ENCODE measurements at places on chromosomes 7 and 10.

- DNase-seq: no peak
Observed at GRCh38 chr10:52474265-52474664, 160.2 kb downstream of the DKK1 start.

DNA sequence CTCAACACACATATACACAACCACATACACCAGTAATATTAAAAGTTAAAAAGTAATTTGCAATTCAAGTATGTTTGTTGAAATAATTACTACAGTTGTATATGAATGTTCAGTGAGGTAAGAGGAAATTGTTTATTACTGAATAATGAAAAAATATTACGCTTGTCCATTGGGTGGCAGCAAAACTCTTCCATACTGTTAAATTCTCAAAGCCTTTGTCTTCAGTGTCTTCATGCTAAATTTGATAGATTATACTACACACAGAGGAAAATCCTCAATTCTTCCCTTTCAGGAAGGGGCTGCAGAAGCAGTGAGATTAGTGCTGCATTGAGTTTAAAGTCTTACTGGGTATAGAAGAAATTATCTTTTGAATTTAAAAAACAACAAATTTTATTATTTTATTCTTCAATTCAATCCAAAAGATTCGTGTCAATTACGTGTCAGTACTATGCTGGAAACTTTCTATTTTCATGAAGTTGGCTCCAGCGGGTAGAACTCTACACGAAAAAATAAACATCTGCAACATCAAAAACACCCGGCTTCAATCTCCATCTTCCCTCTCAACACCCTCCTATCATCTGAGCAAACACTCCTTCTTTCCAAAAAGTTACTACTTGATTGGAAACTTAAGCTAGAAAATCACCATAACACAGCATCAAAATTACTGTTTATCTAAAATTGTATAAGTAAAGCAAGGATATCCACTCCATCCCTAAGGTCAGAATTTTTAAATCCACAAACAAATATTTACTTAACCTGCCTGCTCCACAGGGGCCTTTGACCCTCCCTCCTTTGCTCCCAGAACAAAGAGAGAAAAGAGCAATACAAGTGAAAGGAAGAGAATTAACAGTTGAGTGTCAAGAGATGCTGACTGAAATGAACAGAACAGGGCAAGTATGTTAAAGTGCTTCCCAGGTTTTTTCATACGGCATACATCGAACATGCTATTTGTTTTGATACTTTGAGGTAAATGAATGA, 37.0 kb upstream of the TES start:
- peak; percentile 64 for DNase-seq

DNA sequence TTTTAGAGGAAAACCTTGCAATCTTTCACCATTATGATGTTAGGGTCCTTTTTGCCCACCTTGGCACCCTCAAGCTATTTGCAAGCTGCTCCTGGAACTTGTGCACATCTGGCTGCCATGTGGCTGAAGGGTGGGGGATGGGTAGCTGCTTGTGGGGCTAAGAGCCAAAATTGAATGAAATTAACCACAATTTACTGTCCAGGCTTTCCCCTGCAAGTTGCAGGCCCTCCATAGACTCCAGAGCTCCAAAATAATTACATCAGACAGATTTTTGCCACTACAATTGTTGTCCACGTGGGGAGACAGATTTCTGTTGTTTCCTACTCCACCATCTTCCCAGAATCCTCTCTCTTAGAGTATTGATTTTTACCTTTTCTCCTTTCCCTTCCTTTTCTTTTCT, 19.1 kb downstream of the PI4K2A start:
- peak; percentile 82 for DNase-seq

DNA sequence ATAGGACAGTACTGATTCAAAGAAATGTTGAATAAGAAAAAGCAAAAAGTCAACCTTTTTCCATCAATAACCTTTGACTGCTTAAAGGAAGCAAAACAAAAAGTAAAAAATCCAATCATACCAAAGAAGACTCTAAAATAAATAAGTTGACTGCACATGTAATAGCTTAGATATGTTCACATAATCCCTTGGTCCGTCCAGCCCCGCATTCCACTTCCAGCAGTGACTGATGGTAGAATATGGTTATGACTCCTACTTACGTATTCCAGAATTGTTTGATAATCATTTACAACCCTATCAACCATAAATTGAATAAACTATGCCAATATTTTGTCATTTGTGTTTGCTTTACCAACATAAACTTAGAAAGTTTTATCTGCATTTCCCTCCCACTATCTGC, 77.9 kb downstream of the CTNNA3 start:
- peak; percentile 58 for DNase-seq

DNA sequence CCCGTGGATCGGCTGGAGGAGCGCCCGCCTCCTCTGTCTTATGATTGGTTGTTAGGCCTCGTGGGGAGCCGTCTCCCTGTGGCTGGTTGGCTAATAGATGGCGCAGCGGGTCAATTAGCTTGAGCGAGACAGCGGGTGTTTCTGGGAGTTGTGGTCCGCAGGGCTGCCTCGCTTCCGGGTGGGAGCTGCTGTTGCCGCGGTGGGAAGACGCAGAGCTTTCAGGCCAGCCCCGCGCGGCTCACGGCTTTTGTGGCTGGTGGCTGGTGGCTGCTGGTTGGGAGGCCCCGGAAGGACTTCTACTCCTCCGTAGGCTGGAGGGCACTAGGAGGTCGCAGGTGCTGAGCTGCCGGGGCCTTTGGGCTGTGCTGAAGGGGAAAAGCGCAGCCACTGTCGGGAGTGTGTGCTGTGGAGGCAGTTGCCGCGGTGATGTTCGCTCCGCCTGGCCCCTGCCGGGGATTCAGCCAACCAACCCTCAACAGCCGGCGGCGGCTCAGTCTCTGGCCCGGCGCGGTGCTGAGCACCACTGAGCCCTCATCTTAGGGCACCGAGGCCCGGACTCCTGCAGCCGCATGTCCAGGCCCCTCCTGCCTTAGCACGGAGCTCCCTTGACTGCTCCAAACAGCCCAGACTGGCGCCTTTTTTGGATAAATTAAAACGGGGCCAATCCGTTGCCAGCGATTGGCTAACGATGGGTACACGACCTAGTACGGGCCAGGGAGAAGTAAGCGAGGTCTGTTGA, 652 bp upstream of the C10orf143 start:
- peak; percentile 98 for DNase-seq

- no peak for DNase-seq
Observed at GRCh38 chr7:105990141-105990540, 27.1 kb downstream of the CDHR3 start.

DNA sequence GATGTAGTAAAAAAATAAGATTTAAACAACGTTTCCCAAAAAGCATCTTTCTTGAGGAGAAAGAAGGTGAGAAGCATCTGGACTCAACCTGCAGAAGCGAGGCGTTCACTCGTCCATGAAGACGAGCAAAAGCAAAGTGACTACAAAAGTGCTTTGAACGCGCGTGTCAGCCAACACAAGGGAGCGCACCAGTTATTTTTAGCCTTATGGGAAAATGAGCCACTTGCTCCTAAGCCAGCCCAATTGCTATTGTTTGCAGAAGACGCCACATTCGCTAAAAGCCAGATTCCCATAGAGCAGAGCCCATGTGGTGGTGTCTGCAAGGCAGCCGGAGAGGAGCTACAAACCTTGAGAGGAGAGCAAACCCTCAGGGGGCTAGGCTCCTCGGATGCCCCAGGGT, 122.5 kb downstream of the FAM53B start:
- DNase-seq: no peak

DNA sequence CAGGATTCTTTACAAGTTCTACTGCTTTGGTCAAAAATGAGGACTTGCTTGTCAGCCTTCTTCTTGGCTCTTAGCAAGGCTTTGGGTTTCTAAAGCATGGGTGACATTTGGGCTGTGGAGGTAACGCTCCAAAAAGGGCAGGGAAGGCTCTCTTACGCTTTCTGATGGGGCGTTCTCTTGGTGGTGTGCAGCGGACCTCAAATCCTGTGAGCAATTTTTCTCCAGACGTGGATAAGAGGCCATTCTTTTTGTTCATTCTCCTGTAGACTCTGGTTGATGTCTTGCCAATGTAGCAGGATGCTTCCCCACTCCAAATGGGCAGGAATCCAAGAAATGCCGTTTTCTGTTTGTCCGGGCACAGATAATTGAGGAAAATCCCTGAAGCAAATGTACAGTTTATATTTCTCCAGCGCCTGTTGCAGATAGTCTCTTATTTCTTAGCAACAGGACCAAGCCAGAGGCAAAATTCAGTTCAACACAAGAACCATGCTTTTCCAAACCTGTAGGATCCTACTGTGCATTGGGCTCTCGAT, 138.4 kb upstream of the NFE2L3 start:
- DNase-seq: no peak

DNA sequence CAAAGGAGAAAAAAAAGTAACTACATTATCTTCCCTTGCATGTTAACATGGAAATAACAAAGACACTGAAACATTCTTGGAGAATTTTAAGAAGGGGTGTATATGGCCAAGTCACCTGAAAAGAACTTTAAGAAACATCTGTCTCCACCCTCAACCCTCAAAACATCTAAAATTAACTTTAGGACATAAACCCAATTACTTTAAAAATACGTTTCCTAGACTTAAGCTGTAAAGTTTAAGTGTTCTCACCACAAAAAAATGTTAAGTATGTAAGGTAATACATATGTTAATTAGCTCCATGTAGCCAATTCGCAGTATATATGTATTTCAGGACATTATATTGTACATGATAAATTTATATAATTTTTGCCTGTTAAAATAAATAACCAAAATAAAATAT, 71.1 kb upstream of the GLCCI1 start:
- peak; percentile 10 for DNase-seq

DNA sequence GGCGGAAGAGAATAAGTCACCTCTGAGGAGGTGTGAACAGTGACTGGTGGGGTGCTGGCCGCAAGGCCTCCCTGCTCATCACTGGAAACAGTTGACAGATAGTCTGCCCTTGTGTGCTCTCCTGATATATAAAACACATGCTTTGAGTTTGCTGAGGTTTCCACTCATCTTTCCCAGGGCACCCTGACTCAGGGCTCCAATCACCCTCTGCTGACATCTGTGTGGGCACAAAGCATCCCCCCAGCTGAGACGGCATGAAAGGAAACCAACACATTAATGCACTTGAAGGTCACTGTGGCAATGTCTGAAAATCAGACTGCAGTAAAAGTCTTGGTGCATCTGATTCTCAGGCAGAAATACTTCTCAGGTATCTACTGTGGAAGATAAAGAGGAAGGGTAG, 49.8 kb downstream of the EPDR1 start:
- no peak for DNase-seq

DNA sequence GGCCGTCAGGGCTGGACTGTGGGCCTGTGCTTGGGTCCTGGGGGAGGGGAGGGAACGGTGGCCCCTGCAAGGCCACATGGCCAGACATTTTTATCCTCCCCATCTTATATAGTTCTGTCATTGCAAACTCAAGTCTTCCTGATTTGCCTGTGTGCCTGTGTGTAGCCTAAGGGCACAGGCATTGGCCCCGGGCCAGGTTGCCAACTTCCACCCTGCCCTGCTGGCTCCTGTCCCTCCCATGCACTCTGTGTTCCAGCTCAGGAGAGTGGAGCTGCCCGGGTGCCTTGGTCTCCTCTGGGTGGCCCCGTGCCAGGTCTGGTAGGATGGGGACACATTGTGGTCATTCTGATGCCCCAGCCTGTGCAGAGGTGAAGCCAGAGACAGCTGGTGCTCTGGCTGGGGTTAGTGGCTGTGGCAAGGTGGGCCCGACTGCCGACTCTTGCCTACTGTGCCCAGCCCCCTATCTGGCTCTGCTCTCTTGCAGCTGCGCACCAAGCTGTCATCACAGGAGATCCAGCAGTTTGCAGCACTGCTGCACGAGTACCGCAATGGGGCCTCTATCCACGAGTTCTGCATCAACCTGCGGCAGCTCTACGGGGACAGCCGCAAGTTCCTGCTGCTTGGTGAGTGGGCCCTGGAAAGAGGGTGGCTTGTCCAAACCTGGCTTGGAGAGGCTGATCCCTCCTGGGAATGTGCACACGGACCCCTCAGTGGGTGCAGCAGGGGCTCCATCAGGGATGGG, 14.8 kb downstream of the NACAD start:
- no peak for DNase-seq

DNA sequence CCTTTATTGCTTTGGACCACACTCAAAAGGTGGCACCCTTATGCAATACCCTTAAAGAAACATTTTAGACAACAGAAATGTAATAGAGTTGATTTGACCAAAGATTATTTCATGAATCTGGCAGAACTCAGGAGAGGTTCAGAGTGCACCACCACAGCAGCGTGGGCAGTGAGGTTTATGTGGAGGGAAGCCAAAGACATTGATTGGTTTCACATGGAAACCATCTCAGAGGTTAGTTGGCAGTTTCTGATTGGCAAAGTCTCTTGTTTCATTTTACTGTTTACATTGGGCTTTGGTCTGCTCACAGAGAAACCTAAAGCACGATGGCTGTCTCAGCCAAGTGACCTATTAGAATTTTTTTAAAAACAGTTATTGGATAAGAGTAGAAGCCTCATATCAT, 101.3 kb downstream of the SDHAF3 start:
- no peak for DNase-seq

- peak; percentile 96 for DNase-seq
Observed at GRCh38 chr10:112811741-112812551, 138.1 kb upstream of the TCF7L2 start.

DNA sequence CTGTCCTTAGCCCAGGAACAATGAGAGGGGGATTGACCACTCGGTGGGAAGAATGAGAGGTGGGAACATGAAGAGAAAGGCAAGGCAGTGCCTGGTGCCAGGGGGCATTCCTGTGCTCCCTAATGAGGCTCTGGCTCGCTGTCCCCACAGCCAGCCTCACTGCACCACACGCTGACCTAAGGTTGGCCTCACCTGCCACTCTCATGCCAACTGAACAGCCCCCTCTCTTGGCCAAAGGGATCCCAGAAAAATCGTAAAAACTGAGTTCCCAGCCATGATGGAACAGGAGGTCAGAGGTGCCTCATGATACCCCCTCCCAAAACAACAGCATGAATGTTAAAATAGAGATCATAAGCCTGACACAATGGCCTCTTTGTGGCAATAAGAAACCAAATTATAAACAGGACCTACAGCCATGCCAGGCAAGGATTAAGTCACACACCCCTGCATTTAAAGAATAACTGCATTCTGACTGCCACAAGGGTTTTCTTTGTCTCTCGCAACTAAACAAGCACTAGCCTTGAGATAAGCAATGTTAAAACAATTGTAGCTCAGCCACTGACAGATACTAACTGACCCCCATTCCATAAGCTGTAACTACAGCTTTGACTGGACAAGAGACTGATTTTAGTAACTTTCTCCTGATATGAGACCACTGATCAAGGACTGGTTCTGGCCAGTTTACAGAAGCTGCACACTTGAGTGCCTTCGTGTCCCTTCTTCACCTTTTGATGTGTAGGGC, 149.2 kb downstream of the SH2D4B start:
- DNase-seq: no peak

DNA sequence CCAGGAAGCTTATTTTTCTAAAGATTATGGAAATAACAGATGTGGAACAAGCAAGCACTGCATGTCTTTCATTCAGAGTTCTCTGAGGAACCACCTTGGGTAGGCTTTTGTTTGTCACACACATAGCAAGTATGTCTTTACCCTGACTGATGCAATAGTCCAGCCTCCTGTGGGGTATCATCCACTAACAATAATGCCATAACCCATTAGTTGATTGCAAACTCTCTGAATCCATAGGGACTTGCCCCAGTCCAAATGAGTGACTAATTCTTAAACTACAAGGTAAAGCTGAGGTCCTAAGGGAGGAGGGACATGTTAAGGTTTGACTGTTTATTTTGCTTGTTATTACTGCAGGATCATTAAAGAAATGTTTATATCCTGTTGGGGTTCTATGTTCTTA, 151.4 kb upstream of the PRPS1L1 start:
- DNase-seq: no peak

GRCh38 chr10:108894402-108895301, 1028.7 kb downstream of the XPNPEP1 start:
- DNase-seq: no peak
